ENCODE measurements at places on chromosomes 2 and 18.
A peak's percentile ranks its signal among the peaks of the same experiment; 100 is the strongest.

GRCh38 chr18:55236150-55236931 lies 277.1 kb upstream of the CCDC68 start:
- DNase-seq: no peak

DNA sequence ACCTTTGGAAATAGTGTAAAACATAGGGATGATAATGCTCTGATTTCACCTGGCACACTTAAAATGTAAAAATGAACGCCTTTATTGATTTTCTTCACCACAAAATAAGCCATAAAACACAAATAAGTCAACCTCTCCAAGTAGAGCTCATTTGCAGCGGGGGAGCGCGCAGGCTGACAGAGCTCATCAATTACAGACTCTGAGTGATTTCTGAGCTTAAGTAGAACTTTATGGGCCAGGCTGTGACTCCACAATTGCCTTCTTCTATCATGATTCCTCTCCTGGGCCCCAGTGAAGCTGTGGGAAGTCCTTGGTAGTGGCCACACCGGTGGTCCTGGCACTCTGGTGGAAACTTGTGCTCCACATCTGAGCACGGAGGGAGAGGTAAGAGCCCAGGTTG lies 789.0 kb upstream of the RAB6C start:
- no peak for DNase-seq

- DNase-seq: peak; percentile 53
These were observed 14.3 kb downstream of the COPS7B start for GRCh38 chr2:231800493-231801091.

- DNase-seq: no peak
These were observed 385.0 kb upstream of the KLHL29 start for GRCh38 chr2:22999951-23000350.

Measured in hematopoietic multipotent progenitor cell treated with erythropoietin and hydrocortisone succinate and interleukin-3 and kit ligand, for 15 days (in vitro differentiated cells).